Kidney tubule cell (primary cell): ENCODE measurements at places on chromosomes 6 and 20.
A peak's percentile ranks its signal among the peaks of the same experiment; 100 is the strongest.

- DNase-seq, result no peak
Measured at GRCh38 chr20:25287631-25288290, 39.9 kb downstream of the PYGB start.

DNA sequence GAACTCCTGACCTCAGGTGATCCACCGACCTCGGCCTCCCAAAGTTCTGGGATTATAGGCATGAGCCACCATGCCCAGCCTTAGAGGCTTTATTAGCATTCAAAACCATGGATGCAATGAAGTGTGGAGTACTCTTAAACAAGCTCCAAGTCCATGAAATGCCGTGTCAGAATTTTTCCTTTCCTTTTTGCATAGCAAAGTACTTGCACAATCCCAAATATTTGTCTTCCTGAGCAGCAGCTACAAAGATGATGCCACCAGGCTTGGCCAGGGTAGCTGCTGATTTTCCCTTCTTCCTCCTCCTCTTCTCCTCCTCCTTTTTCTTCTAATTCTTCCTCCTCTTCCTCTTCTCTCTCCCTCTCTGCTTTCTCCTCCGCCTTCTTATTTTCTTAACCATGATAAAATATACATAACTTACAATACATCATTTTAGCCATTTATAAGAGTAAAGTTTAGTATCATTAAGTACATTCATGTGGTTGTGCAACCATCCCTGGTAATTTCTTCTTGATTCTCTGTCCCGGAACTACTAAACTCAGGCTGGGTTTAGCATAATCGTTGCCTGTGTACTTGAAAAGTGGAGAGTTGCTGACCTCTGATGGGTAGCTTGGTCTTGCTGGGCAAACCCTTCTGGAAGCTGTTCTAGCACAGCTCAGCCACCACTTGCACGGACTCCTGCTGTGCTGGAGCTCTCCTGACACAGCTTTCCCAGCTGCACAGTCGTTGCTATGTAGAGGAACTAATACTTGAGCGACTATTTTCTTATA lies 20.3 kb downstream of the MUCL3 start:
- DNase-seq, result peak; percentile 70

DNA sequence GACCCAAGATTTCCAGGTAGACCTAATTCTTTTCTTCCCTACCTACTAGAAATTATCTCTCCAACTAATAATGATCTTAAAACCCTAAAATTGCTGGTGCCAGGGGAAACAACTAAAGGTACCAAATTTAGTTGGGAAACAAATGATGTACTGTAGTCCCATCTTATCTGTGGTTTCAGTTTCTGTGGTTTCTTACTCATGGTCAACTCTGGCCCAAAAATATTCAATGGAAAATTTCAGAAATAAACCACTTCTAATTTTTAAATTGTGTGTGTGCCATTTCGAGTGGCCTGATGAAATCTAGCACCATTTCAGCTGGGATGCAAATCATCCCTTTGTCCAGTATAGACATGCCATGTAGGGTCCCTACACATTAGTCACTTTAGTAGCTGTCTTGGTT lies 475.2 kb upstream of the EPHA7 start:
- no peak for DNase-seq

DNA sequence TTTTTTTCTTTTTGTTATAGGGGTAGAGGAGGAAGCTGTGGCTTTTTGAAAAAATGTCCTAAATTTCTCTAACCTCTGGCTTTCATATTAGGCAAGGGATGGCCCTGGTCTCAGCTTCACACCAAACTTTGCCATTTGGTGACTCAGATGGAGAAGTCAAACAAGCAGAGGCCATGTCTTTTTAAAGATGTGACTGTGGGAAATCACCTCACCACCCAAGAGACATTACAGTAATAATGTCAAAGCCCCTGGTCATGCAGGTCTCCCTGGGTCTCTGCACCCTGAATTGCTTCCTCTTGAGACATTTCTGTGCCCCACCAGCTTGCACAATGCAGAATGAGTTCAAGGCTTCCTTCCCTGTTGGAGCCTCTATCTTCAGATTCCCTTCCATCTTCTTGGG lies 39.5 kb upstream of the ADGRF5 start:
- DNase-seq, result no peak

DNA sequence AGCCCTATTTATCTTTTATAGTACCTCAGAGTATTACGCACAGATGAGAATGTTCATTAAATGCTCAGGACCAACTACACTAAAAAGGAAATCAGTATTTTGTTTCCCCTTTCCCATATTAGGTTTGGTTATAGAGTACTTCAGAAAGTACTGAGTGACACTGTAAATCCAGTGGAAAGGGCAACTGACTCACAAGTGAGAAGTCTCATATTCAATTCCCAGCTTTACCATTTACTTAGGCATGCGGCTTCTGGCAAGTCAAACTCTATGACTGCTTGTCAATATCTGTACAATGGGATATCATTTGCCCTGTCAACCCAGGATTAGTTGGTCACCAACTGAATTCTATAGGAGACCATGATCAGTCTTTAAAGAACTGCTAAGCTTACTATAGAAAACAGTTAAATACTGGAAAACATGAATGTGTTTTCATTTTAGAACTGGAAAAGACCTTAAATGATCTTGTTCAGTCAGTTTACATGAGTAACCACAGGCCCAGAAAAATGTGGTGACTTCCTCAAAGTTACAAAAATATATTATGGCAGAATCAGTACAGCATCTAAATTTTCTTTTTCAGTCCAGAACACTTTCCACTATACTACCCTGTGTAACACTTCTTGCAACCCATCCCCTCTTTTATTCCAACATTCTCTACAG lies 3.6 kb downstream of the MAP3K7 start:
- peak; percentile 4 for DNase-seq

DNA sequence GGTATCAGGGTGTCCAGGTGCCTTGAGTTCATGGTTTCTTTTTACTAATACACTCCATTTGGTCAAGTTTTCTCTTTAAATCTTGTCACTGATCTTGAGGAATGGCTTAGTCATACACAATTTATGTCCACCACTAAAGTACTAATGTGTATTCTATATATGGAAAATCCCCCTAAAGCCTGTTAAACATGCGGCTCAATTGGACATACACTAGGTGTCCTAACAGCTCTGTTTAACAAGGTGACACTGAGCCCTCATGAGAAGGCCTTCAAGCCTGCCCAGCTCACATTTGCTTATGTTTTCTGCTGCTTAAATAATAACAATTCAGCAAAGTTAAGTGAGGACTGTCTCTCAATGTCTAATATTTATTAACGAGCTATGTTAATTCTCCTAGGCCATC lies 31.5 kb downstream of the PDE7B start:
- peak; percentile 42 for DNase-seq

DNA sequence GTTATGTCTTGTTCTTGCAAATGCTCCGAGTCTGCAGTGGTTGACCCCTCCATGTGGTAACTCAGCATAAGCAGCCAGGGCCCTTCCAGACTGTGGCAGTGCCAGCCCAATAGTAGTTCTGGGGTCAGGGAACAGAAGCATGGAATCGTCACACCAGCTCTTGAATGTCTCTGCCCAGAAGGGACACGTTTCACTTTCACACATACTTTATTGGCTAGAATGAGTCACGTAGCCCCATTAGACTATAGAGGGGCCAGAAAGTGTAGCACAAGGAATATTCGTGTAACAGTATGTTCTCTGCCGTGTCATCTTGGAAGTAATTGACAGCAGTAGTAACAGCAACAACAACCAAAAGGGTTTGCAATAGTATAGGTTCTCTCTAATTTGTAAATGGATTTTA lies 254.7 kb downstream of the FARS2 start:
- no peak for DNase-seq

DNA sequence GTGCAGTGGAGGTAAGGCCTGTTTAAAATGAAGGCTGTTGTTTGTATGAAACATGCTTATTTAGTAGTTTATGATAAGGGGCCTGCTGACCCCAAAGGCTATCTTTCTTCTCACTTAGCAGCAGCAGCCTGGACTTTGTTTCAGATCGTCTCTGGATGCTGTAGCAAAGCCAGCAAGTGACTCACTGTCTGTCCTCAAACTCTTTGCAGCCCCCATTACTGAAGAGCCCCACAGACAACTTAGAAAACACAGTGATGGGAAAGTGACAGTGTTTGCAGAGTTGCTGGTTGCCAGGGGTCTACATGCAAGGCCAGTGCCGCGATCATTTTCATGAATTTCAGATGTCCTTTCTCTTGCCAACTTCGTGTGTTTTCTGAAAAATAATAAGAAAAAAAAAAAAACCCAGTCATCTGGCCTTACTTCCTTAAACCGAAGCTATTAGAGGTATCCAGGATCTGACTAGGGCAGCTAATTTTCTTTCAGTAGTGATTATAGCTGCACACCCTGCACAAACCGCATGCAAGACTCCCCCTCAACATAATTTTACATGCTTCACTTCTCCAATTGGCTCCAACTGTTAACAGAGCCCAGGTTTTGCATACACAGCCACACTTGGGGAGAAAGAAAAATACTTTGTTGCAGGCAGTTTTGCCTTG lies 11.6 kb upstream of the F13A1 start:
- DNase-seq, result peak; percentile 9

DNA sequence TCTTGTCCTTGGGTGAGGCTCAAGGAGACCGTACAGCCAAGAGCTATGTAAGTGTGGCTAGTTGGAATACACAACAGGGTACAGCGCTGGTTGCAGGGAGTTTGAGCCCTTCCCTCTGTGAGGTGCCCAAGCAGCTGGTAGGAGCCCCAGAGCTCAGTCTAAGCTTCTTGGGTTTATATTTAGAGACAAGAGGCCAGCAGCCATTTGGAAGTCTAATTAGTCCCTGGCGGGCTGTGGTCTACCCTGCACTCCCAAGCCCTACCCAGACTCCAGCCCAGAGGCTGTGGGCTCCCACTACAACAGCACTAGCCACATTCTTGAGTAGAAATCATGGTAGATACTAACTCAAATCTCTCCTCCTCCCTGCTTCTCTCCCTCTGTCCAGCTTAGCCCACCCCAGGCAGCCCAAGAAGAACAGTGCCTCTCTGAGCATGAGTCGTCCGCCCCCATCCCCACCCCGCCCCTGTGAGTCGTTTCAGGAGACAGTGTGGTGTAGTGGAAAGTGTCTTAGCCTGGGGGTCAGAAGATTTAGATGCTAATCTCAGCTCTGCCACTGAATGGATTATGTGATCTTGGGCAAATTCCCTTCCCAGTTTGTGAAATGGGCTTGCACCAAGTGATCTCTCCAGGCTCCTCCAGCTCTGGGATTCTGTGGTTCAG lies 37.8 kb downstream of the EIF2S2 start:
- DNase-seq, result peak; percentile 20

DNA sequence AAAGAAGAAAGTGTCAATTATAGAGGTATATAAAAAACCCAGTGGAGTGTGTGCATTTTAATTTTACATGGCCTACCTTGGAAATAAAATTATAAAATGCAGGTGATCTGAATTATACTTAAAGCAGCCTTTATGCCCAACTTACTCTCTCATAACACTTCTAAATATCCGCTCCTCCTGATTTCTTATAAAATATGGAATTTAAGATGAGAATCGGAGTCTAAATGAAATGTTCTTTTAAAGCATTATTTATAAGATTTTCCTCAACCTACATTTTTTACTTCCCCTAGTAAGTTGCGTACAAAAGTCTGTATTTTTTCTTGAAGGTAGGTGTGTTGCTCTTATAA lies 3.5 kb downstream of the CITED2 start:
- DNase-seq, result no peak

DNA sequence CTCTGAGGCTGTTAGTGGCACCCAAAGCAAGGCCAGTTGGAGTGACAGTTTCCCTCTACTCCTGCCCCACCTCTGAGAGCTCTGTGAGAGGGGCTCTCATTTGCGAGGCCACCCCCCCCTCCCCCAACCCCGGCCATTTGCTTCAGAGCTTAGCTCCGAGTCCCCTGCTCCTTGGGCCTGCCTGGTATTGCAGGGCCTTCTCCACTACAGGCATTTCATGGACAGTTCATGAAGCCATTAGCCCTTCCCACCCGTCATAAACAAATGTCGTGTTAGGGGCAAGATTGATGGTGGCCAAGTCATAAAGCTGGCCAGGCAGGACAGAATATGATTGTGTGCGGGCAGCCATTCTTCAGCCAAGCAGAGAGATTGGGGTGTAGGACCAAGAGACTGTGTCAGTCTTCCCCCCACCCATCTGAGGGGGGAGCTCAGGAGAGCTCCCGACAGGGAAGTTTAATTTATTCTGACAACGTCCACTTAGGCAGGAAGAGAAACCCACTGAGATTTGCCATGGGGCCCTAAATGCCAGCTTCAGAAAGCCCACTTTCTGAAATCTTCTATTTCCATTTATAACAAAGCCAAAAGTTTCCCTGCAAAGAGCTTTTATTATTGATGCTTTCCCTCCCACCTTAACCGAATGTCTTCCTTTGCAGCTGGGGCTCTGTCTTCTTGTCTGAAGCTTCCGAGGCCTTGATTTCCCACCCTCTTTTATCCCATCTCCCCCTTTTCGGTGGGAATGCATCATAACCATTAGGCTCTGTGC lies 7.2 kb downstream of the FOXC1 start:
- peak; percentile 58 for DNase-seq

GRCh38 chr20:33394718-33395117 lies 6.6 kb downstream of the CDK5RAP1 start:
- no peak for DNase-seq

- DNase-seq, result no peak
Measured at GRCh38 chr6:168046696-168047095, 32.3 kb downstream of the FRMD1 start.

GRCh38 chr20:4165984-4166725 lies 150.8 kb upstream of the RNF24 start:
- DNase-seq, result no peak

- DNase-seq, result peak; percentile 63
Measured at GRCh38 chr6:97958134-97958533, 675.1 kb upstream of the MMS22L start.

- peak; percentile 99 for DNase-seq
Measured at GRCh38 chr20:50320901-50321796, 130.5 kb downstream of the CEBPB start.

- no peak for DNase-seq
Measured at GRCh38 chr6:44211284-44211683, 5.4 kb upstream of the MYMX start.

GRCh38 chr6:17869753-17870050 lies 117.7 kb downstream of the KIF13A start:
- DNase-seq, result no peak

GRCh38 chr6:25359191-25359861 lies 80.2 kb downstream of the CARMIL1 start:
- peak; percentile 87 for DNase-seq

DNA sequence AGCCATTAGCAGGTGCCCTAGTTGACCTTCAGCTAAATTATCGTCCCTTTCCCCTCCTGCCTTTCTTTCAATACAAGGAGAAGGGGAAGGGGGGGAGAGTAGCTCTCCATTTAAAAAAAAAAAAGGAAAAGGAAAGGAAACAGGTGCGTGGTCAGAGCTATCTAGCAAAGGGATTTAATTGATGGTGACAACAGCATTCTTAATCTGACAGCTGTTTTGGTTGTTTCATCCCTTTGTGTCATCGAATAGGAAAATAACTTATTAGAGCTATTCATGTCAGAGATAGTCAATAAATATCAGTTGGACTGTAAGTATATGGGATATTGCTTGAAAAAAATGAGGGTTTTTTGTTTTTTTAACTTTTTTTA lies 195.2 kb upstream of the SASH1 start:
- no peak for DNase-seq
